ENCODE measurements at places on chromosomes 1 and 21.

- no peak for DNase-seq
These were observed 31.4 kb upstream of the GBP6 start for GRCh38 chr1:89332461-89332860.

DNA sequence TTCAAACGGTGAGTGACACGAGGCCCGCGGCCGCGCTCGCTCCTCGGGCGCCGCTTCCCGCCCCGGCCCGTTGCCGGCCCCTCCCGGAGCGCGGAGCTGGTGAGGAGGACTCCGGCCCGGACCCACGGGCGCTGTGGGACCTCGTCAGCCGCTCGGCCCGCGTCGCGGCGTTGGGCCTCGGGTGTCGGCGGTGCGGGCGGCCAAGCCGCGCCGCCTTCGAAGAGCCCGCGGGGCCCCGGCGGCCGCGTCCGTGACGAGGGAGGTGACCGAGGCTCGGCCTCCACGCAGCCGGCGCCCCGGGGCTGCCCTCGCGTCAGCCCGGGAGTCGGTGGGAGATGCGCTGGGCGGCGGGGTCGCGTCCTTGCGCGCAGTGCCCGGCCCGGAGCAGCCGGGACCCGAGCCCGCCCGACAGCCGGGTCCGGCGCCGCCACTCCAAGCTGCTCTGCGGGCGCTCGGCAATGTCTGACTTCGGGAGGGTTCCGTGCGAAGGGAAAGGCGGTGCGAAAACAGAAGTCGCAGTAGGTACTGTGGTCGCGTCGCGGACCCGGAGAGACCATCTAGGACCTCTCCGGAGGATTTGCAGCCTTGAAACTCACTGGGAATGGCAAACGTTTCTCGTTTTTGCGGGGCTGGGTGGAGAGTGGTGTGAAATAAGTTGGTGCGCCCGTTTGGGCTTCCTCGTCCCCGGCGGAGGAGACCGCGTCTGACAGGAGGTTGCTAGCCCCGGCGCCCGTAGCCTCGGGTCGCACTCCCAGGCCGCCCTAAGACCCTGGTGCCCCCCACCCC is 829 bp downstream of the SPEN start:
- peak; percentile 75 for DNase-seq

GRCh38 chr1:14846688-14847087 is 248.2 kb downstream of the KAZN start:
- DNase-seq = no peak

- no peak for DNase-seq
These were observed 51.5 kb downstream of the SCCPDH start for GRCh38 chr1:246775531-246776385.

GRCh38 chr1:178497903-178498478 is 1.2 kb upstream of the CLEC20A start:
- no peak for DNase-seq

- no peak for DNase-seq
These were observed 88.3 kb upstream of the MACF1 start for GRCh38 chr1:39116116-39116607.

DNA sequence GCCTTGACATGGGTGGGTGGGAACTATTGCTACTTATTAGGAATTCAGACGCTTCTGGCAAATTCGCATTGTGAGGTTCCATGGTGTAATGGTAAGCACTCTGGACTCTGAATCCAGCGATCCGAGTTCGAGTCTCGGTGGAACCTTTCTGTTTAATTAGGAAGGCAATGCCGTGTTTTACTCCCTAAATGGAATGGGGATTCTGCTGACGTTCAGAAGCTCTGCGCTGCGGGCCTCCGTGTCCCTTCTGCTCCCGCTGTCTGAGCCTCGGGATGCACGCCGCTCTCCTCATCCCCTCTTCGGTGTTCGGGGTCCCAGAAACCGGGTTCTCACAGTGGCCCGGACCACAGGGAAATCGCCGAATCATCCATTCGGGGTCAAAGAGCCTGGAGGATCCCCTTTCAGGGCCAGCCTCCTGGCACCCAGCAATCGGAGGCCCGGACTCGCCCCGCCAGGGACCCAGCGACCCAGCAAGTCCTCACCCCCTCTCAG is 280.3 kb downstream of the FAM72C start:
- no peak for DNase-seq

GRCh38 chr1:214445199-214445598 is 106.2 kb downstream of the PTPN14 start:
- no peak for DNase-seq

DNA sequence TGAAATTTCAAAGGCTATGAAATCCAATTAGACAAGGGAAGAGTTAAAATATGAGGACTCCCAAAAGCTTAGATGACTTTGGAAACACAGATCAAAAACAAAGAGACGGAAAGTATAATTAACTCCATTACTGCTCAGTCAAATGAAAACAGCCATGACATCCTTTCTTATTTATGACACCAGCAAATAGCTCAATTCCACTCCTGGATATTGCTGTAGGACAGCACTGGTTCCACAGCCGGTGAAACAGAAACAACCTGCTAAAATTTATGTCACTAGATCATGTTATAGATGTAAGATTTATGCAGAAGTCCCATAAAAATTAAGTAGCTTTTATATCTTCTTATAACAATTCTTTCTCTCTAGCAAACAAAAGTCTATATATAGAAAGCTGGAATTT is 65.6 kb upstream of the RRP15 start:
- no peak for DNase-seq

DNA sequence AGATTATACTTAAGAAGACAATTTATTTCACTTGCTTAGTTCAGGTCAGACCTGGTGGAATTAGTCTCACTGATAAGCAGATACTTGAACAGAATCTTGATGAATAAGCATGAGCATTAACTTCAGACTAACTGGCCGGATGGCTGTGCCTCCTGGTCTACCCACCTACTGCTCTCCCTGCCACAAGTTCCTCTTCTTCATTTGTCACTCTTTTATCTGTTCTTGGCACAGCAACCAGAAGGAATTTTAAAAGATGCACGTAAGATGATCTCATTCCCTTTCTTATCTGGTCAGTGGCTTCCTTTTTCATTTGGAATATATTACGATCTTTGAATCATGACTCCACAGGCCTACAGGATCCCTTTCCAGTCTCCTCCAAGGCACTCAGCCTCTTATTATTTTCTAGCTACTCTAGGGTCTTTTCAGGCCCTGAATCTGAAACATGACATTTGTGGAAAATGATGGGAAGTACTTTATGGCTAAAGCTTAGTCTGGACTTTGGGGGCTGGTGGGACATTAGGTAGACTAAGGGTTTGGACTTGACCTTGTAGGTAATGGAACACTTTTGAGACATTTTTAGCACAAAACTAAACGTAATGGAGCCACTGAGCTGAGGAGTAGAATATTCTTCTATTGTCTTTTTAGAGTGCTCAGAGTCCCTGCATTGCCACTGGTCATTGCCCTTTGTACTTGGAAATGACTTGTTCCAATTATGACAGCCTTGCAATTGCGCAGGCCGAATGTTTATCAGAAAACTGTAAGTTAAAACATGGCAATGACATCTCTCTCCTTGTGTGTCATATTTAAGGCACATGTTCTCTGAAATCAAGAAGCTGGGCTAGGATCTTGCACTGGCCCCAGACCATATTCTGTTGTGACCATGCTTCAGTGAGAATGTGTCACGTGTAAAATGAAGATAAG is 16.0 kb downstream of the ST6GALNAC3 start:
- DNase-seq = peak; percentile 81

DNA sequence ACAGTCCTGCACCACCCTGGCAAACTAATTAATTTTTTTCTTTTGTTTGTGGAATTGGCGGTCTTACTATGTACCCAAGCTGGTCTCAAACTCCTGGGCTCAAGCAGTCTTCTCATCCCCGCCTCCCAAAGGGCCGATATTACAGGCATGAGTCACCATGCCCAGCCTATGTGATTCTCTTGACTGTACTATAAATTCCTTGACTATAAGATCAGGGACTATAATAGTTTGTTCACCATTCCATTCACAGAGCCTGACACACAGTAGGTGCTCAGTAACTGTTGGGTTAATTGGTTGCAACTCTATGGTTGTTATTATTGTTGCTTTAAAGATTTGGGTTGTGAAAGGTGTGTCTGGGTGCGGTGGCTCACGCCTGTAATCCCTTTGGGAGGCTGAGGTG is 17.2 kb downstream of the DAP3 start:
- DNase-seq = no peak

- DNase-seq = peak; percentile 73
These were observed 74.7 kb downstream of the HSPA13 start for GRCh38 chr21:14308234-14308633.

GRCh38 chr21:38139380-38140168 is 117.2 kb upstream of the KCNJ15 start:
- DNase-seq = no peak

DNA sequence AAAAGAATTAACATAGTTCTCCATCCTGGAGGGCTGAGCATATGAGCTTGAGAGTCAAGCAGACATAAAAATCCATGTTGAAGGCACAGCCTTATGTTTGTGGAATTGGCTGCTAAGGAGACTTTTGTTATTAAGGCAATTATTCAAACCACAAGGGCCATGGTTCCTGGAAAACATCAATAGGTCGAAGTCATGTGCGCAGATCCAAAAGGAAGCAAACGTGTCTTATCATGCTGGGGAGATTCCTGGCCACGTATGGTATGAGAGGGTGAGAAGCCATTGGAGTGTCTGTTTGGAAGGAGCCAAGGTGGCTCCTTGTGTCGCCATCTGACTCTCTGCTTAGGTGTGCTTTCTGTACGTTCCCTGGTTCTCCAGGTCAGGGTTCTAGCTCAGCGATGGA is 61.8 kb upstream of the COA6 start:
- no peak for DNase-seq

- DNase-seq = no peak
These were observed 165.3 kb upstream of the SYT6 start for GRCh38 chr1:114318961-114319360.

GRCh38 chr1:36482724-36483388 is at the start of gene CSF3R:
CSF3R (minus strand) TSS chr1:36482913; CDS start chr1:36479496, 3,417 bp downstream.
- peak; percentile 81 for DNase-seq

DNA sequence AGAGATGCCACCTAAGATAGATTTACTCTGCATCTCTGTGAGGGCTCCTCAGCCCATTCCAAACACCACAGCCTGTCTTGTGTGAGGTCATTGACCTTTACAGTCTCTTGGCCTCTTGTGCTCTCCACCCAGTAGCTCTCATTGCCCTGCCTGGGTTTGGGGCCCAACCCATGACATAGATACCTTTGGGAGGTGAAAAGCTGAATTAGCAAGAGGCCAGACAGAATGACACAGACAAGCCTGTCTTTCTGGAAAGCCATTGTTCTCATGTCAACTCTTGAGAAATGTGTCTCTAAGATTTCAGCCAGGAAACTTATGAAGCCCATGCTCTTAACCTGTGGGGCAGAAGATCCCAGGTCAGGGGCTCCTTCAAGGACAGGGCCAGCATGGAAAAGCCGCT is 18.4 kb upstream of the F3 start:
- no peak for DNase-seq

All from hematopoietic multipotent progenitor cell treated with erythropoietin and hydrocortisone succinate and interleukin-3 and kit ligand, for 4 days (in vitro differentiated cells).